ENCODE measurements at places on chromosomes 6 and 20.

DNA sequence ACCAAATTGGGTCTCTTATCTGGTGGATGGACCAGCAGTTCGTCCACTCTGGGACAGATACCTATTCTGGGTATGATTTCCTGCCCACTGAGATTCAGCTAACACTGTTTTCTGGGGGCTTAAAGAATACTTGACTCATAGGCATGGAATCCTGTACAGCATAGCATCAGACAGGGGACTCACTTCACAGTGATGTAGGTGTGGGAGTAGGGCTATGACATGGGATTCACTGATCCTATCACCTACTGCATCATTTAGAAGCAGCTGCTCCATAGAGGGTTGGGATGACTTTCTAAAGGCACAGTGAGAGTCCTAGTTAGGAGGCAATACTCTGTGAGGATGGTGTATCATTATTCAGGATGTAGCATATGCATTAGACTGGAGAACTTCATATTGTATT is 74.5 kb upstream of the AHI1 start:
- DNase-seq = no peak

- no peak for DNase-seq
Observed at GRCh38 chr20:29408034-29408695, 1849.3 kb upstream of the DEFB115 start.

DNA sequence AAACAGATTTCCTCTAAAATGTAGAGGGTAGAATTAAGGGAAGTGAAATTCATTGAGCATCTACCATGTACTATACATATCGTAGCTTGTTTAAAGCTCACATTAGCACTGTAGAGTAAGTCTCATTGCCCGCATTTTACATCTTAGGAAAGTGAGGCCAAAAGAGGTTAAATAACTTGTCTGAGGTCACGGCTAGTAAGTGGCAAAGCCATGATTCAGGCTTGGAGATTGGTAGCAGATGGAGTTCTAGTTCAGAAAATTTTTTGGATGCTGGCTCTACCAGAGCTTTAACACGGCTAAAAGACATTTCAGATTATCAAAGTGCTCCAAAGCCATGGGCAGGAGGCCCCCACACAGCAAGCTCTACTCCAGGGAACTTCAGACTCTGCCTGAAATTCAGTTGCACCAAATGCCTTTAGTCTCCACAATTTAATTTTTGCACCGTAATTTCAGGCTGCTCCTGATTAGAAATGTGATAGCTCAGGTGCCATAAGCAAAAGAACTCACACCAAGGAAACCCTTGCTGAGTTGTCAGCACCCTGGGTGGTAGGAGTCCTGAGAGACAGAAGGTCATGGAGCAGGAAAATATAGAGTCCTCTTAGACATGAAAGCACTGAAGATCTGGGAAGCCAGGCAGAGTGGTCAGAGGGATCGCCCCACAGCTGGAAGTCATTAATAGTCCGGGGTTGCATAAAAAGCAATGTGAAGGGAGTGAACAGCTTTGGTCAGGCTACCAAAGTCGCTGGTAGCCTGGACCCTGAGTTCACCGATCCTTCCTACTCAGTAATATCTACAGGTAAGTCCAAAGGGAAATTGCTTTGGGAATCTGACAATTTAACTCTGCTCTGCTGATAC is 55.2 kb upstream of the ASIP start:
- DNase-seq = no peak

- no peak for DNase-seq
Observed at GRCh38 chr6:128493877-128494276, 26.5 kb downstream of the PTPRK start.

- DNase-seq = no peak
Observed at GRCh38 chr20:55014766-55015165, 539.4 kb downstream of the DOK5 start.

- DNase-seq = no peak
Observed at GRCh38 chr6:27514906-27515495, 42.1 kb upstream of the ZNF184 start.

DNA sequence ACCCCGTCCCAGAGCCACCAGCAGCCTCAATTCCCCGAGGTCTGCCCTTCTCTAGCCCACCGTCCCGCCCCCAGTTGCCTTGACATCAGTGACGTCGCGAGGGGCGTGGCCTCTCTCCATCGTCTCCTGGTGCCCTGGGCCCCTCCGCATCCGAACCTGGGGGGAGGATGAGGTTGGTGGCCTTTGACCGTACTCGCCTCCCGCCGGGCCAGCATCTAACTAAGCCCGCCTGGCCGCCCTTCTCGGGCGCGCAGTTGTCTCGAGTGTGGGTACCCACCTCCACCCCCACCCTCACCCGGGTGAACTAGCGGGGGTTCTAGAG is 5.5 kb upstream of the ARMC12 start:
- DNase-seq = peak; percentile 48

DNA sequence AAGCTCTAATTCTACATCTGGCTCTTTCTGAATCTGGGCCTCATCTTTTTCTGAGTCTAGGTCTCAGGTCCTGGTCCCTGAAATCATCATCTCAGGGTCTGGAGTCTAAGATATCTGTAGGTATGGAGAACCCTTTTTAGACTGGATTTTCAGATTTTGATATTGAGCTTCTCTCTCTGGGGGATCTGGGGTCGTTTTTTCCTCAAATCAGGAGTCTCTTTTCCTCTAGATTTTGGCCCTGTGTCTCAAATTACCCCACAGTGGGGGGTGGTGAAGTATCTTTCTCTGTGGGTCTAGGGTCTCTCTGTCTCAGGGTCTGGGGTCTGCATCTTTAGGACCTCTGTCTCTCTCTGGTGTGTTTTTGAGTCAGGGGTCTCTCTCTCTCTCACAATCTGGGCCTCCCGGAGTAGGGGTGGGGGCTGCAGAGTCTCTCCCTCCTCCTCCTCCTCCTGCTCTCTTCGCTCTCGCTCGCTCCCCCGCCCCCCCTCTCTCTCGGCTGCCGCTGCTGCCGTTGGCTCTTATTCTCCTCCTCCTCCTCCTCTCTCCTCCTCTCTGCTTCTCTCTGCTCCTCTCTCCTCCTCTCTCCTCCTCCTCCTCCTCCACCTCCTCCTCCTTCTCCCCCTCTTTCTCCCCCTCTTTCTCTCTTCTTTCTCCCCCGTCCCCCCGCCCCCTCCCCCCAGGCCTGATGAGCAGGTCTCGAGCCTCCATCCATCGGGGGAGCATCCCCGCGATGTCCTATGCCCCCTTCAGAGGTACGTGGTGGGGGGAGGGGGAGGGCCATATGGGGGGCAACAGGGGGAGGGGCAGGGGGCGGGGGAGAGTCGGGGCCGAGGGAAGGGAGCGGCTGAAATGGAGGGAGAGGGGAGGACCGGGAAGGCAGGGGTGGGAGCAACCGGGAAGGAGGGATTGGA is at the start of gene SYNGAP1:
TSS of gene SYNGAP1 (plus strand) at position 486 of the 911 bp plus-strand sequence. CDS start at position 686, 200 bp downstream.
- DNase-seq = no peak

GRCh38 chr6:68039641-68040311 is 595.3 kb upstream of the ADGRB3 start:
- no peak for DNase-seq

Data from kidney capillary endothelial cell (primary cell).